ENCODE measurements at places on chromosomes 3 and 15.

DNA sequence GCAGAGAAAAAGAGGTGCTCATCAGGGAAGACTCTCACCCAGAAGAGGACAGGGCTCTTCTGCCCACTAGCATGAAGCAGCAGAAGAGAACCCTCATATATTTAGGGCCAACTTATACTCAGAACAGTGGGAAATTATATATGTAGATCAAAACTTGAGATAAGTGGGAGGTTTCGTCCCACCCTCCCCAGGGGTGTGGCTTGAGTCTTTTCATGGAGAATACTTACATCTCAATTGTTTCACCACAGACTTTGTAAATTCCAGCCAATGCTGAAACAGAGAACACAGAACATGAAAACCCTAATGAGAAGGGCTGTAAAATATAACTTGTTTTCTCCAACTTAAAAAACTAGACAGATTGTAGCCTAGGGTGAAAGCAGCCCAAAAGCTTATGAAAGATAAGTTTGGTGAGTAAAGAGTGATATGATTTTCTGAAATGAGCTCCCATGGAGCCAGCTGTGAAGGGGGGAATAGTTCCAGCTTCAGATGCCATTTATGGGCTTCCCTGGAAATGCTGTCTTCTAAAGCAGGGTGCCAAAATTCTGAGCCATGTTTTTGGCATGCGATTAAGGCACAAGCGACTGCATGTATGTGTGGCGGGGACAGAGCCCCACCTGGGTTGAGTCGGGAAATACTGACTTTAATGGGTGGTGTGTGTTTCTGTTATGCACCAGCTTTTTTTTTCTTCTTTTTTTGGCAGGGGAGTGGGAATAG is 92.9 kb downstream of the WDR76 start:
- DNase-seq, result peak; percentile 19

DNA sequence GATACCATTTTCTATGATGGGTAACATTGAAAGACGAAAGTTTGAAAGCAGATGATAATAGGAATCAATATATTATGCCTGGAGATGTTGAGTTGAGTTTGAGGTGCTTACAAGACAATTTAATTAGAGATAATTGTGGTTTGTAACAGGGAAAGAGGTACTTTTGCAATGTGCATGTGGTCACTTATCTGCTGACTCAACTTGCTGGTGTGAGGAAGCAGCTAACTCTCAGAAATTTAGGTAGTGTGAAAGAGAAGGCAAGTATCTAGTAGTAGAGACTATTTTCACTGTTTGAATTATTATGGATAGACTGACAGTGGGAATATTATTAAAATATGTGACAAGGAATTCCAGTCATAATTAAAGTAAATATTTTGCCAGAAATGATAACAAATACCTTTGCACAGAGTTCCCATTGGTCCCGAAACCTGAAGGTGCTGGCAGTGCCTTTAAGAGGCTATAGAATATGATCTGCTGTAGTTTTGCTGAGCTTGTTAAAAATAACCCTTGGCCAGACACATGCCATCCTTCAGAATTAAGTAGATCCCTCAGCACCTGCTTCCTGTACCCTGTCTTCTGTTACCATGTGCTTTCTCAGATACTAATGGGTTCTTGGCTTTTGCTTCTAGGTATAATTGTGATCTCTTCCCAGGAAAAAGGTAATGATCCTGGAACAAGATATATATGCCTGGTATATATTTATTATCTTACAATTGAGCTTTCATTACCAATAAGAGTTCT is 315.9 kb downstream of the BCHE start:
- no peak for DNase-seq

- DNase-seq, result peak; percentile 47
Observed at GRCh38 chr15:73127302-73127936, 75.2 kb downstream of the NEO1 start.

- peak; percentile 95 for DNase-seq
Observed at GRCh38 chr3:169085827-169086226, 577.7 kb downstream of the MECOM start.

DNA sequence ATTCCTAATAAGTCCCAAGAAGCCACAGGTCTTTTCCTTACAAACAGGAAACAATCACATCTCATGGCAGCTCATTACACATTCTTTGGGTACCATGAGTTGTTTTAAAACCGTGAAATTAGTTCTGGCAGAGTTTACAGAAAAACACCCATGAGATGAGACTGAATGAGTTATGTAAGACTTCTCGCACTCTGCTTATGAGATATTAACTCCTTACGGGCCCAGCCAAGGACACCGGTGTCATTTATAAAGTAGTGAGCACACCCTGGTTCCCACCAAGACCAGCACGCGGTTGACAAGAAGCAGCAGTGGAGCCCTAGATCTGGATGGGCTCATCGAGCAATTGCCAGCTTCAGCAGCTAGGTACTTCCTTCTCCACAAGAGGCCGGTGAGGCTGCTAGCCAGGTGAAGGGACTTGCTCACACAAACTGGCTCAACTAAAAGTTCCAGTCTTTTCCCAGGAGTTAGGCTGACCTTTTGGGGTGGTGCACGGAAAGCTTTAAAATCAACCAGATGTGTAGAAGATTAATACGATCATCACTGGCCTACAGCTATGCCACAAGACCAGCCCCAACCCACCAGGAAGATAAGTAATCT is 318.6 kb upstream of the ICE2 start:
- peak; percentile 27 for DNase-seq

- no peak for DNase-seq
Observed at GRCh38 chr15:65887565-65887964, 18.3 kb downstream of the RAB11A start.

DNA sequence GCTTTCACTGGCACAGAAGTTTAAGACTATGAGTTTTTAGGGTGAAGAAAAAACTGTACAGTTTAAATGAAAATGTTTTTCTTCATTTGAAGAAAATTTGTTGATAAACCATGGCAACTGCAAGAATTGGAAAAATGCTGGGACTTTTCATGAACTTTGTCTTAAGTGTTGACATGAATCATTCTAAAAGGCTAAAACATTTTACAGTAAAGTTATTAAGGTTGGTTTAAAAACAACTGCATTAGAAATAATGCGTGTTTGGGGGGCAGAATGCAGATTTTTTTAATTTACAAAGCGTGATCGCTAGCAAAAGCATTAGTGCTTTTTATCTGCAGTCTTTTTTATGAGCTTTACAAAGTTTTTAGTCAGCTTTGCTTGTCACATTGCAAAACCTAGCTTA is 601.9 kb upstream of the TGFBR2 start:
- peak; percentile 14 for DNase-seq

GRCh38 chr3:153250446-153250845 is 88.4 kb downstream of the RAP2B start:
- no peak for DNase-seq

GRCh38 chr15:83850015-83850414 is 196.1 kb downstream of the ADAMTSL3 start:
- DNase-seq, result no peak

DNA sequence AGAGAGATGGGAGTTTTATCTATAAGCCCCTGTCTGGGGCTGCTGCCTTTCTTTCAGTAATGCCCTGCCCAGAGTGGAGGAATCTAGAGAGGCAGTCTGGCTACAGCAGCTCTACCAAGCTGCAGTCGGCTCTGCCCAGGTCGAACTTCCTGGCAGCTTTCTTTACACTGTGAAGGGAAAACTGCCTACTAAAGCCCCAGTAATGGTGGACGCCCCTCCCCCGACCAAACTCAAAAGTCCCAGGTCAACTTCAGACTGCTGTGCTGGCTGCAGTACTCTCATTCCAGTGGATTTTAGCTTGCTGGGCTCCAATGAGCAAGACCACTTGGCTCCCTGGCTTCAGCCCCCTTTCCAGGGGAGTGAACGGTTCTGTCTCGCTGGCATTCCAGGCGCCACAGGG is 65.9 kb upstream of the RARB start:
- no peak for DNase-seq

DNA sequence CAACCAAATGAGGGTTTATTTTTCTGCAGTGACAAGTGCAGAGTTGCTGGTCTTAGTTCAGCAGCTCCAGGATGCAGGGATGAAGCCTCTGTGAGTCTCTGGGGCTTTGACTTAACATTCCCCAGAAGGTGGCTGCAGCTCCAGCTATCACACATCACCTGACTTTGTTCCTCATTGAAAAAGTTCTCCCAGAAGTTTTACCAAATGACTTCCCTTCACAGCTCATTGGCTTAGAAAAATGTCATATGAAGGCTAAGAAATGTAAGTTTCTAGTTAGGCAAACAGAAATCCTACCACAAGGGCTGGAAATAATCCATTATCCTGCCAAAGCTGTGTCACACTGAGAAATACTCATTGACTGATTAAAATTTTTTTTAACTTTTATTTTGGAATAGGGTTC is 184.9 kb downstream of the MINAR1 start:
- no peak for DNase-seq

- DNase-seq, result peak; percentile 32
Observed at GRCh38 chr15:47718497-47719437, 1.5 kb downstream of the SEMA6D start.

DNA sequence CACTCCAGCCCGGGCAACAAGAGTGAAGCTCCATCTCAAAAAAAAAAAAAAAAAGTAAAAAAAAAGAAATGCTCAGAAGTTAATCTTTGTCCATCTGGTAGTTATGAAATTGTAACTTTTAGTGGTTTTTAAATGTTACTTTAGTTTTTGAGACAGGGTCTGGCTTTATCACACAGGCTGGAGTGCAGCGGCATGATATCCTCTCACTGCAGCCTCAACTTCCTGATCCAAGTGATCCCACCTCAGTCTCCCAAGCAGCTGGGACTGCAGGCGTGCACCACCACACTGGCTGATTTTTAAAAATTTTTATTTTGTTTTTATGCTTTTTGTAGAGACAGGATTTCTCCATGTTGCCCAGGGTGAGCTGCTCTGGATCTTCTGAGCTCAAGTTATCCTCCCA is 1.3 kb downstream of the RNU5B-1 start:
- no peak for DNase-seq

GRCh38 chr3:149489060-149489690 is 14.7 kb downstream of the TM4SF4 start:
- DNase-seq, result peak; percentile 50

- DNase-seq, result no peak
Observed at GRCh38 chr3:87201727-87202126, 25.4 kb upstream of the CHMP2B start.

DNA sequence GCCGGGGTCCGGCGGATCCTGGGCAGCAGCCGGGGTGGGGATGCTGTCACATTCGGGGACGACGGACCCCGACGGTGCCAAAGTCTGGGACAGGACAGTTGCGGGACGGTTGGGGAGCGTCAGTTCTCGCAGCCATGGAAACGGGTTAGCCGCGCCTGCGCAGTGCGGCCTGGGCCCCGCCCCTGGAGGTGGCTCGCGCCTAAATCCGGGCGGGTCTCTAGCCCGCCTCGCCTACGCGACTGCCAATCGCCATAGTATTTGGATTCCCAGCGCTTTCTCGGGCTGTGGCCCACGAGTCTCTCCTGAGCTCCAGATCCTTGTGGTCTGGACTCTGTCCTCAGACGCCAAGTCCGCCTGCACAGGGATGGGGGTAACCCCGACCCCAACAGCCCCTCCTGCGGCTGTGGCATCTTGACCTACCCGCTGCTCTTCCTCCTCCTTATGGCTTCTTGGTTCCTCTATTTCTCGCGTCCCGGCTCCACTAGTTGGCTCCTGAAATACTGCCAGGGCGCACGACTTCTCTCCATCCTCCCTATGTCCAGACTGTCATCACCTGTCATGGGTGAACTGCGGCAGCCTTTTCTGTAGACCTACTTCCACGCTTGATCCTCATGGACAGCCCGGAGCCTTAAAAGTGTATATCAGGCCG is at the start of gene ZMYND10:
Gene ZMYND10, minus strand, starts transcription at position 147 of the 649 bp plus-strand sequence. CDS start 153 bp downstream, outside the sequence.
- peak; percentile 58 for DNase-seq

DNA sequence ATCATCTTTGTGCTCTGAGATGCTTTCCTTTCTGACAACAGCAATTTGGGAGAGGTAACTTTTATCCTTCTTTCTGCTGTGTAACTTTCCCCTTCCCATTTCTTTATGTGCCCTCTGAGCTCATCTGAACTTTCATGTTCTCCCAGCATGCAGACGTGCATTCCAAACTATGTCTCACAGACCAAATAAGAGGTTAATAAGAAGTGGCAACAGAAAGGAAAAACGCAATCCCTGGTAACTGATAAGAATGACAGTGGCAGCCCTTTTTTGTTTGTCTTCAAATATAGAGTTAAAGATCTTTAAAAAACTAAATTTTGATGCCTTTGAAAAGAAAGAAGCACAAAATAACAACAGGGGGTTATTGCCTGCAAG is 533.4 kb downstream of the FOXP1 start:
- peak; percentile 62 for DNase-seq

DNA sequence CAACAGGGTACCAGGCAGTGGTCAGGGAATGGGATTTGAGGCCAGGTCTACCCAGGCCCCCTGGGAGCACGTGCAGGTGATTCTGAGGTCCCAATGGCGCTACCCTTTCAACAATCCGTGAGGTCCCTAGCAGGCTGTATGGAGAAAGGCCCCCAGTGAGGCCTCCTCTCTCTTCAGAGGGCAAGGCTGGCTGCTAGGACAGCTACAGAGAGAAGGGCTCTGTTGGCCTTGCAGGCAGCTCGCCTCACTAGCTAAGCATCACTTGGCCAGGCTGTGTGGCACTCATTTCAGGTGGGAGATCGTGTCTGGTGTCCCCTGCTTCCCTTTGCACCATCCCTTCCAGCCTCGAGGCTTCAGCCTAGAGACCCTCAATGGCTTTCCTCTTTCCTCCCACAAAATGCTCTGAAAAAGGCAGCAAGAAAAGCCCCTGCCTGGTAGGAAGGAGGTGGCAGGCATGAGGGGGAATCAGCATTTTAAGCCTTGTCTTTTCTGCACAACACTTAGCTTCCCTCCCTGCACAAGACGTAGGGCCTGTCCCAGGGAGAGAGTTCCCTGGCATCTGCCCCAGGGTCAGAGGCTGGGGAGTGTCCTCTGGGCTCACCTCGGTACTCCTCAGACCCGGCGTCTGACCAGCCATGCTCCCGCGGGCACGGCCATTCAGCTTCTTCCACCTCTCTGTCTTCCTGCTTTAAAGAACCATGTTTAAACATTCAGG is 111.8 kb downstream of the ASB7 start:
- DNase-seq, result no peak

DNA sequence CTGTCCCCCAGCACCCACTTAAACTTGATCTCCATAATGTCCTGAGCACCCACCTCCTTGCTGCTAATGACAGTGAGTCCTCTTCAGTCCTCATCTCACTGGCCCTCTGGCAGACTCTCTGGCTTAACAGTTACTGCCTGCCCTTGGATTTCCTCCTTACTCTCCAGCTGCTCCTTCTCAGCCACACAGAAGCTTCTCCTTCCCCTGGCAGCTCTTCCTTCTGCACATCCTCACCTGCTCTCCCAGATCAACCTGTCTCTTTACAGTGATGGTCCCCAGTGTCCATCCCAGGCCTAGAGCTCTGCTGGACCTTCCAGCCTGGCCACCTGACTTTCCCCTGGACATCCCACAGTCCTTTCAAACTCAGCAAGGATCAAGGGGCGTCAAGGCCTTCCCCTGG is 47.4 kb upstream of the SMAD3 start:
- no peak for DNase-seq

DNA sequence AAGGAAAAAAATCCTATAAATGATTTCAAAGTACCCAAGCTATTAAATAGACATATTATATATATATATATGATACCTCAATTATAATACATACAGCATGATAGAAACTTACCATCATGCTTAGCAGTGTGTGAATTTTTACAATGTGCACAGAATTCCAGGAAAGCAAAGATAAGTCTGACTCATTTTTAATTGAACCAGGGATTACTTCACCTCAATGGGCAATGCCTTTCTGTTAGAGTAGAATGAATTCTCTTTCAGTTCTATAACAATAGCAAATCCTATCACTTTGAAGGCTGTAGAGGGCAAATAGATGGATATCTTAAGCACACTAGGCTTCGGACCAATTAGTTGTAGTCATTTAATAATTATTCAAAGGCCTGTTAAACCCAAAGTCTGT is 54.8 kb upstream of the P3H2 start:
- DNase-seq, result no peak

GRCh38 chr3:20849975-20850374 is 664.0 kb upstream of the SGO1 start:
- DNase-seq, result no peak

- DNase-seq, result peak; percentile 69
Observed at GRCh38 chr15:63260791-63261190, 16.6 kb upstream of the APH1B start.

Measured in cardiac fibroblast (primary cell).